ENCODE measurements at places on chromosomes 7 and 10. TPM values are rescaled to one million over a fixed set of nuclear protein-coding genes. Genes with fewer than 3 reads are reported as not detected.

DNA sequence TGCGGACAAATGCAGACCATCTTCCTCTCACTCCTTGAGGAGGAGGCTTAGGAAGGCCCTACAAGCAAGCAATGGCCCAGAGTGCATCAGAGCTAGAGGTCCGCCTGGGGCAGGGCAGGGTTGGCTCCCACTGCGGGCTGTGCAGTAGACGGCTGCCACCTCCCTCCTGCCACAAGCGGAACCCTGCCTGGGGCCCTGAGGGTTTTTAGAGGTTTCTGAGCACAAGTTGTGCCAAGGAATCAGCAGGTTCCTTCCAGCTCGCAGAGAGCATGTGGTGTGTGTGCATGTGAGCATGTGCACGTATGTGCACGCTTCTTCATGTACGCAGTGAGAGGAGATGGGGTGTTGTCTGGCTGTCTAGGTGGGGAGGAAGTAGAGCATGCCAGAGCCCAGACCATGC, 25.9 kb upstream of the SMARCD3 start:
- no peaks in the 10 kb centered on the region for H3K36me3 ChIP-seq
- no peak overlapping the region for H3K4me3 ChIP-seq
- H3K27ac ChIP-seq = no peak overlapping the region
- DNase-seq = no peak
- no peaks in the 10 kb centered on the region for H3K4me1 ChIP-seq

DNA sequence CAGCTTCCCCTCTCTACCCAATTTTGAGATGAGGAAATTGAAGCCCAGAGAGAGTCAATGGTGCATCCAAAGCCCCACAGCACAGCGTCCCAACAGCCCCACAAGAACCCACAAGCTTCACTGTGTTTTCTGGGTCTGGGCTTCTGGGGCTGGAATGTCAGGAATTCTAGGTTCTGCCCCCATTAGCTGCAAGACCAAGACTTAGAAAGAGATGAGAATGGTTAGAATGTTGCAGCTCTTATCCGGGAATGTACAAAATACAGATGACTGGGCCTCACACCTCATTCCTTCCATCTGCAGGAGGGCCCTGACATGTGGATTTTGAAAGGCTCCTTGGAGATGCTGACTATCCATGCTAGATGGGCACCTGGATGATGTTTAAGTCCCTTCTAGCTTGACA, 6.0 kb upstream of the SGPL1 start:
- H3K4me1 ChIP-seq = peaks cover 12% of the 10 kb centered on the region
- no peaks in the 10 kb centered on the region for H3K36me3 ChIP-seq
- H3K27ac ChIP-seq = no peak overlapping the region
- H3K4me3 ChIP-seq = no peak overlapping the region
- no peaks in the 10 kb centered on the region for H3K27me3 ChIP-seq

The ODAD2 gene
- 1.5 TPM for total RNA-seq

The RAB11FIP2 gene
- 16.4 TPM for total RNA-seq

DNA sequence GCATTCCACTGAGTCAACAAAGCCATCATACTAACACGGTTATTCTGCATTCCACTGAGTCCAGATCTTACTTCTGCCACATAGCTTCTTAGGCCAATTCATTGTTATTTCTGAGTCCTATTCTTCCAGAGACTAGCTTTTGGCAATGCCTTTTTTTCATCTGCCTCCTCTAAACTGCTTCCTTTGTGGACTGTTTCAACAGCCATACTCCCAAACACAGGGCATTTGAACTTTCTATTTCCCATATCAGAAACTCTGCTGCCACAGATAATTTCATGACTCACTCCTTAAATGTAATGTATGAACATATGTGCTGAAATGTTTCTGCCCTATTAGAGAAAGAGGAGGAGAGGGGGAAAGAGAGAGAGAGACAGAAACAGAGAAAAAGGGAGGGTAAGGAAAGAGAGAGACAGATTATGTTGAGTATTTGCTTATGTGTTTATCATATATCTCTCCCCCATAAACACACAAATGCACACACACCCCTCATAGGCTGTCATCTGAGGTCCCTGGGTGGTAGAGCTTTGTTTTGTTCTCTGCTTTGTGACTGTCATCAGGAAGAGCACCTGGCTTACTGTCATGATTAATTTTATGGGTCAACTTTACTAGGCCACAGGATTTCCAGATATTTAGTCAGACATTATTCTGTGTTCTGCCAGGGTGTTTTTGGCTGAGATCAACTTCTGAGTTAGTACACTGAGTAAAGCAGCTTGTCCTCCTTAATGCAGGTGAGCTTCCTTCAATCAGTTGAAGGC, 308.0 kb upstream of the KCND2 start:
- DNase-seq = peak; percentile 14
- H3K36me3 ChIP-seq = no peaks in the 10 kb centered on the region
- H3K4me1 ChIP-seq = peaks cover 38% of the 10 kb centered on the region
- no peak overlapping the region for H3K4me3 ChIP-seq
- H3K27ac ChIP-seq = 0 out of 2 replicates have a peak overlapping the region, but pooled peaks have one; percentile 14

- peak overlapping the region; percentile 57 for H3K4me3 ChIP-seq
- H3K27me3 ChIP-seq = no peaks in the 10 kb centered on the region
- peaks cover 86% of the 10 kb centered on the region for H3K4me1 ChIP-seq
- peak; percentile 96 for DNase-seq
- no peaks in the 10 kb centered on the region for H3K36me3 ChIP-seq
These were observed 128.4 kb downstream of the BICC1 start for GRCh38 chr10:58641095-58641531.

The NACAD gene
- 1.0 TPM for total RNA-seq

The RNF133 gene
- total RNA-seq = not detected

DNA sequence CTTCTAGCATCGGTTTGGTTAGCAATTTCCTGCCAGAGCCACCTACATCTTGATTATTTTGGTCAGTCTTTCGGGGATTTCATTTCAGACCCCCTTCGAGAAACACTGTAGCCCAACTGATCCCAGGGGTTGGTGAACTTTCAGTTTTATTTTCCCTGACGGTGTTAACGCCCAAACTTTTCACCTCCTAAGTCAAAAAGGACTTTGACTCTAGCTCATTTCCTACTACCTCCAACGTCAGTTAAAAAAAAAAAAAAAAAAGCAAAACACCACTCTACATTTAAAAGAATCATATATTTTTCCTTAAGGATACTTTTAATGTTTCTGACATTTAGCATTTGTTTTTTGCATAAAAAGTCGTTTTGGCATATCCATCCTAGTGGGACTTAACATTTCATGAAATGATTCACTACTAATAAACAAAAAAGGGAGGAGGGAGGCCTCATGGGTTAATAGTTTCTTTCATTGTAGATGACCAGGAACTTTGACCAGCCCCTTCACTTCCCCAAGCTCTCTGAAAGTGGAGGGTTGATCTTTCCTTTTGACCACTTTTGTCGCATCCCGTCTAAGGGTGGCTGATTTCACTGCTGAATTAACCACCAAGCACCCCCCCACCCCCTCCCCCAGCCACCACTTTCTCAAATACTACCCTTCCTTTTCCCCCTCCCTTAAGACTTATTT, 764 bp upstream of the TCF7L2 start:
- H3K4me3 ChIP-seq = peak overlapping the region; percentile 88
- no peaks in the 10 kb centered on the region for H3K36me3 ChIP-seq
- H3K27ac ChIP-seq = peak overlapping the region; percentile 29
- H3K27me3 ChIP-seq = no peaks in the 10 kb centered on the region

The TEX36 gene
- not detected for total RNA-seq

The CCL26 gene
- not detected for total RNA-seq

DNA sequence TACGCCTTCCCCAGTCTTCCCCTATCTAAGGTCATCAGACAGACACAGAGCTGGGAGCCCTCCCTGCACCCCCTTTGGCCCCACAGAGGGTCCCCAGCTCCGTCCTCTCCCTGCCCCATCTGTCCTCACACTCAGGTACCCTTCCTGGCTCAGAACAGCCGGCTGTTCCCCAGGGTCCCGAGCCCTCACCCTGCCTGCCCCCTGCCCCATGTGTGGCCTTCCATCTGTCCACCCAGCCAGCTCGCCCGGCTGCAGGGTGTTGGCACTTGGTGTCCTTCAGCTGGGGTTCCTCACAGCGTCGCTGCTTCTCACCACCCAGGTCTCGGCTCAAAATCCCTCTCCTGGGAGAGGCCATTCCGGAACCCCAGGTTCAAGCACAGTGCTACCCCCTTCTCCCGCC, 28.9 kb upstream of the ELFN1 start:
- no peaks in the 10 kb centered on the region for H3K4me1 ChIP-seq
- H3K4me3 ChIP-seq = no peak overlapping the region
- H3K27me3 ChIP-seq = peaks cover 9% of the 10 kb centered on the region
- H3K27ac ChIP-seq = no peak overlapping the region

DNA sequence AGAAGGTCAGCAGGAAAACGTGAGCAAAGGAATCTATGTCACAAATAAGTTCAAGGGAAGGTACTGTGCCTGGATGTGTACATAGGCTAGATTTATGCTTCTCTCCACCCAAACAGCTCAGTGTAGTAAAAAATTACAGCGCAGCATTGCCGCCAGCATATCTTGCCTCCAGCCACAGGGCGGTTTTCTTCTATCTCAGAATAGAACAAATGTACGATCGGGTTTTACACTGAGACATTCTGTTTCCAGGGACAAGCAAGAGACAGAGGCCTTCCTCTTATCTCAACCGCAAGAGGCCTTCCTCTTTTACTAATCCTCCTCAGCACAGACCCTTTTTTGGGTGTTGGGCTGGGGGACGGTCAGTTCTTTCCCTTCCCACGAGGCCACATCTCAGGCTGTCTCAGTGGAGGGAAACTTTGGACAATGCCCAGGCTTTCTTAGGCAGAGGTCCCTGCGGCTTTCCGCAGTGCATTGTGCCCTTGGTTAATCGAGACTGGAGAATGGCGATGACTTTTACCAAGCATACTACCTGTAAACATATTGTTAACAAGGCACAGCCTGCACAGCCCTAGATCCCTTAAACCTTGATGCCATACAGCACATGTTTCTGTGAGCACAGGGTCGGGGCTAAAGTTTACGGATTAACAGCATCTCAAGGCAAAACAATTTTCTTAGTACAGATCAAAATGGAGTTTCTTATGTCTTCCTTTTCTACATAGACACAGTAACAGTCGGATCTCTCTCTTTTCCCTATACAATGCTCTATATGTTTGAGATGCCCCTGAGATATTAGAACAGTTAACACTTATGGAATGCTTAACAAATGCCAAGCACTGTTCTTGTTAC, 11.6 kb upstream of the ABHD11 start:
- no peak for DNase-seq
- H3K27ac ChIP-seq = no peak overlapping the region
- H3K27me3 ChIP-seq = no peaks in the 10 kb centered on the region
- H3K4me1 ChIP-seq = no peaks in the 10 kb centered on the region
- no peaks in the 10 kb centered on the region for H3K36me3 ChIP-seq

DNA sequence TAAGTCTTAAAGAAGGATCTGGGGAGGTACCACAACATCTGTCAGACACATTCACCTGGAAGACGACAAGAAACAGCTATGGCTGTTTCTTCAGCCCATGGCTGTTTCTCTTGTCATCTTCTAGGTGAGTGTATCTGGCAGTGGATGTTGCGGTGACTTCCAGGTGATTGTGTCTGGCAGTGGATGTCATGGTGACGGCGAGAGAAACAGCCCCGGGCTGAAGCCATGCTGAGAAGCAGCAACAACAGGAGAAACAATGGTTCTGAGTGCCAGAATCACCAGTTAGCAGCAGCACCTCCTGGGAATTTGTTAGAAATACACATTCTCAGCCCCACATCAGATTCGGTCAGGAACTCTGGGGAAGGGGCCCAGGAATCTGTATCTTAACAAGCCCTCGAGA, 68.6 kb upstream of the SYPL1 start:
- no peak overlapping the region for H3K27ac ChIP-seq
- no peaks in the 10 kb centered on the region for H3K27me3 ChIP-seq
- H3K36me3 ChIP-seq = no peaks in the 10 kb centered on the region
- no peak for DNase-seq

GRCh38 chr7:22697876-22698606, 29.0 kb upstream of the IL6 start:
- H3K27ac ChIP-seq = no peak overlapping the region
- no peaks in the 10 kb centered on the region for H3K27me3 ChIP-seq
- no peaks in the 10 kb centered on the region for H3K36me3 ChIP-seq
- peaks cover 12% of the 10 kb centered on the region for H3K4me1 ChIP-seq
- no peak for DNase-seq

DNA sequence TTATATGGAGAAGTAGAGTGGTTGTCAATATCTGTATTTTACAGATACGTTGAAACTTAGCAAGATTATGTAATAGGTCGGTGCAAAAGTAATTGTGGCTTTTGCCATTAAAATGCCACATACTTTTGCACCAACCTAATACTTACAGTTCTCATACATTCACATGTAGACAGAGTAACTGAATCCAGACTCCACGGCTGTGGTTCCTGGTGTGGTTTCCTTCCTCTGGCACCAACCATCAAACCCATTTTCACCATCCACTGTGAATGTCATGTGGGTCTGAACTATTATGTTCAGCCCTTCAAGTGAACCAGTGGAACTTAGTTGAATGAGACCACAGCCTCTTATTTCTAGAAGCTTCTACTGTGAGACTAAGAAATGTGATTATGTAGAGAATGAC, 31.5 kb upstream of the SLIT1 start:
- no peaks in the 10 kb centered on the region for H3K36me3 ChIP-seq
- H3K4me1 ChIP-seq = peaks cover 12% of the 10 kb centered on the region
- peak overlapping the region; percentile 41 for H3K27ac ChIP-seq
- no peaks in the 10 kb centered on the region for H3K27me3 ChIP-seq
- no peak overlapping the region for H3K4me3 ChIP-seq

The CALCR gene
- not detected for total RNA-seq

DNA sequence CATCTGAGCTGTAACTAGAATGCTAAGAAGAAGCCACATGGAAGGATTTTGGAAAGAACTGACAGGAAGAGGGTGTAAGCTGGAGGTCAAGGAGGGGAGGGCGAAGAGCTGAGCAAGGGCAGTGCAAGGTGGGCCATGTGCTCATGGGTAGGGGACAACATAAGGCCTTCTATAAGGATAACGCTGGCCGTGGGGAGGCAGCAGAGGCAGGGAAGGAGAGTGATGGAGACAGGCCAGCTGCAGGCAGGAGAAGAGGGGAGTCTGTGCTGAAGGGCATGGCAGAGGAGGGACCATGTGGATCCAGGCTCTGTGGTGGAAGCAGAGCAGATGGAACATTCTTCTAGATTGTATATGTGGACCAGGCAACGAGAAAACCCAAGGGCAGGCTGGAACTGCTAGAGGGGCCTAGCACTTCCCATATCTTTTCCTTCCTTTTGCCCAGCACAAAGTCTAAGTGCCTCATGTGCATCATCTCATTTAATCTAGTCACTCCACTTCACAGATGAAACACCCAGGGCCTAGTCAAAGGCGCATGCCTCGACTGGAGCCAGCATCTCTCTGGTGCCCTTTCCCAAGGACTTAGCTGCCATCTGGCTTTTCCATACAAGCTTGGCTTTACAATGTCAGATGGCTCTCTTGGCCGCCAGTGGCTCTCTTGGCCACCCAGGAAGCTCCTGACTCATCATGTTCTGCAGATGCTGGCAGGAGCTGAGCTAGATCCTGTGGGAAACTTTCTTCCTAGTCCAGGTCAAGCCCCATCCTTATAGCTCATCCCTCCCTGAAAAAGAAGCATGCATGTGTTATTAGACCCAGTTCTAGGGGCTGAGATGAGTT, 6.6 kb downstream of the LRRC18 start:
- H3K27me3 ChIP-seq = peaks cover 34% of the 10 kb centered on the region
- no peak overlapping the region for H3K4me3 ChIP-seq
- H3K4me1 ChIP-seq = no peaks in the 10 kb centered on the region

- no peaks in the 10 kb centered on the region for H3K27me3 ChIP-seq
- peak; percentile 76 for DNase-seq
- H3K27ac ChIP-seq = peak overlapping the region; percentile 100
- H3K36me3 ChIP-seq = no peaks in the 10 kb centered on the region
These were observed 1.8 kb downstream of the STMP1 start for GRCh38 chr7:135664046-135664589.

- no peaks in the 10 kb centered on the region for H3K27me3 ChIP-seq
- DNase-seq = no peak
- no peak overlapping the region for H3K4me3 ChIP-seq
- H3K4me1 ChIP-seq = peaks cover 7% of the 10 kb centered on the region
These were observed 5.5 kb upstream of the TFPI2 start for GRCh38 chr7:93895859-93896600.

GRCh38 chr7:116802746-116803152, 59.6 kb upstream of the CAPZA2 start:
- peaks cover 60% of the 10 kb centered on the region for H3K4me1 ChIP-seq
- peak; percentile 93 for DNase-seq
